ENCODE measurements at places on chromosomes 2 and 18.
A peak's percentile ranks its signal among the peaks of the same experiment; 100 is the strongest.

GRCh38 chr2:201298462-201299052, 38.2 kb downstream of the CASP8 start:
- DNase-seq, result no peak

DNA sequence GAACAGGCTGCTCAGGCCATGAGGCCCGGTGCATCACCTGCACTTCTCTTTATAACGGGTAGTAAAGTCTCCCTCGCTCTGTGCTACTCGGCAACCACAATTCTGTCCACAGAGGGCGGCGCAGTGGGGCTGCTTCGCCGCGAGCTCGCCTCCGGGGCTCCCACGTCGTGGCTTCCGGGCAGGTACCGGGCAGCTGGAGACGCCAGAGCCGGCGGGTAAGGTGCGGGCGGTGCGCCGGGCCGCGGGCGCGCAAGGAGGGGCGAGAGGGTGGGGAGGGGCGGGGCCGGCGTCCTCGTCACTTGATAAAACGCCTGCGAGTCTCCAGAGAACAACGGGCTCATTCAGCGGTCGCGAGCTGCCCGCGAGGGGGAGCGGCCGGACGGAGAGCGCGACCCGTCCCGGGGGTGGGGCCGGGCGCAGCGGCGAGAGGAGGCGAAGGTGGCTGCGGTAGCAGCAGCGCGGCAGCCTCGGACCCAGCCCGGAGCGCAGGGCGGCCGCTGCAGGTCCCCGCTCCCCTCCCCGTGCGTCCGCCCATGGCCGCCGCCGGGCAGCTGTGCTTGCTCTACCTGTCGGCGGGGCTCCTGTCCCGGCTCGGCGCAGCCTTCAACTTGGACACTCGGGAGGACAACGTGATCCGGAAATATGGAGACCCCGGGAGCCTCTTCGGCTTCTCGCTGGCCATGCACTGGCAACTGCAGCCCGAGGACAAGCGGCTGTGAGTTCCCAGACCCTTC, at the start of gene ITGA6:
Gene ITGA6 (plus strand): TSS at position 331 of the 734 bp plus-strand sequence.
- peak; percentile 83 for DNase-seq

- DNase-seq, result peak; percentile 21
Observed at GRCh38 chr2:72993147-72993932, 76.0 kb downstream of the EMX1 start.

- no peak for DNase-seq
Observed at GRCh38 chr2:180776921-180777320, 203.5 kb upstream of the UBE2E3 start.

DNA sequence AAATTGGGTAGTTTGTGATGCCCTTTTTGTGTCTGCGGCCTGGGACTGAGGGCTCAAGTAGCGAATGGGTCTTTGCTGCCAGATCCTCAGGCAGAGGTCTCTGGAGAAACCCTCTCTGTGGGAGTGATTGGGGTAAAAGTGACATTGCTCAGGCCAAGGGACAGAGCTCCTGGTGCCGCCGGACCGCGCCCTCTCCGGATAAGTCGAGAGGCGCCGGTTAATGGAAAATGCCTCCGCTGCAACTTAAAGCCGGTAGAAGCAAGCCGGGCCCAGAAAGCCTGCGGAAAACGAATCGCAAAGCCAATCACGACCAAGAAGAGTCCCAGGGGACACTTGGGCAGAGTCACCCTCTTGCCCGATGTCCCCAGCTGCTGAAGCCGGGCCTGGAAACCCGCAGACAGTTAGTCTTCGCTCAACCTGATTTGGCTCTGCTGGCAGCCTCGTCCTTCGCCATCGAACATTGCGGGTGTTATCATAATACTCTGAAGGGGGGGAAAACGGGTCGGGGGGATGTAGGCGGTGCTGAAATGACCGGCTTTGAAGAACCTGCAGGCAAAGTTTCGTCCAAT, 352 bp upstream of the HOXD12 start:
- no peak for DNase-seq

DNA sequence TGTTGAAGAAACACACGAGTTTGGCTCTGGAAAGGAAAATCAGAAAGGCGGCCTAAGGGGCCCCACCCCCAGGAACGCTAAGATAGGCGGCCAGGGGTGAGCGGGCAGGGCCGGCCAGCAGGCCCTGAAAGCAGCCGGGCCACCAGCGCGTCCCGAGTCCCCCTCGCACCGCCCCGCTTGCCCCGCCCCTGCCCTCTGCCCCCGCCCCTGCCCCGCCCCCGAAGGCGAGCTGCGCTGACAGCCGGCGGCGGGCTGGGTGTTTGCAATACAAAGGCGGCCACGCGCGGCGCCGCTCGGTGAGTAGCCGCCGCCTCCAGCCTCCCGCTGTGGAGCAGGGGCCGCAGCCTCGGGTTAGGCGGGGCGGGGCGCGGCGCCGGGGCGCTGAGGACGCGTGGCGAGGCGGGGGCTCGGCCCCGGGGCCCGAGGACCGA, at the start of gene LPIN1:
Gene LPIN1 (plus strand): TSS at position 257 of the 431 bp plus-strand sequence. CDS start 18,910 bp downstream, outside the sequence.
- peak; percentile 68 for DNase-seq

DNA sequence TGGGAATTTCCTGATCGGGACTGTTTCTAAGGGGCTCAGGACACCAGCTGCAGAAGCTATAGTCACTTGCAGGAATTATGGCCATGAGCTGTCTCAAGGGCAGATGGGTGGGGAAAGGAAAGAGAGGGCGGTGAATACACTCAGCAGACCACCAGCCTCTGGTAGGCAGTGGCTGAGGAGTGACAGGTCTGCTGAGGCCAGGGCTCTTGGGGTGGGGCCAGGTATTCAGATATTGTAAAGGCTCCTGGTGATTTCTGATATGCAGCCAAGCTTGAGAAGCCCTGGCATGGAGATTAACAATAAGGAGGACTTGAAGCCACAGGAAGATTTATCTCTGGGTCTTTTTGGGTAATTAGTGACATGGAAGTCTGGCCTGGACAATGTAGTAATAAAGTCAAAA, 145.3 kb upstream of the AQP4 start:
- no peak for DNase-seq

DNA sequence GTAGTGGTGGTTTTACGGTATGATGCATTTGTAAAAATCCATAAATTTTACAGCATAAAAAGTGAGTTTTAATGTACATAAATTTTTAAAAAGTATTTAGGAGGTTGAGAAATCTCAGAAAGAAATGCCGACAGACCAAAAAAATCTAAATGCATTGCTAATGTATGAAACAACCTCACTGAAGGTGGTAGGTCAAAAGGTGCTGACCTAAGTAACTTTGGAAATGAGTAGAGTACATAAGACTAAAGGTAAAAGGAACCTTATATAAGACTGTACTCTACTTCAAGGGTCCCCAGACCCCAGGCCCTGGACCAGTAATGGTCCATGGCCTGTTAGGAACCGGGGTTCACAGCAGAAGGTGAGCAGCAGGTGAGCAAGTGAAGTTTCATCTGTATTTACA, 163.4 kb downstream of the COL6A3 start:
- no peak for DNase-seq

DNA sequence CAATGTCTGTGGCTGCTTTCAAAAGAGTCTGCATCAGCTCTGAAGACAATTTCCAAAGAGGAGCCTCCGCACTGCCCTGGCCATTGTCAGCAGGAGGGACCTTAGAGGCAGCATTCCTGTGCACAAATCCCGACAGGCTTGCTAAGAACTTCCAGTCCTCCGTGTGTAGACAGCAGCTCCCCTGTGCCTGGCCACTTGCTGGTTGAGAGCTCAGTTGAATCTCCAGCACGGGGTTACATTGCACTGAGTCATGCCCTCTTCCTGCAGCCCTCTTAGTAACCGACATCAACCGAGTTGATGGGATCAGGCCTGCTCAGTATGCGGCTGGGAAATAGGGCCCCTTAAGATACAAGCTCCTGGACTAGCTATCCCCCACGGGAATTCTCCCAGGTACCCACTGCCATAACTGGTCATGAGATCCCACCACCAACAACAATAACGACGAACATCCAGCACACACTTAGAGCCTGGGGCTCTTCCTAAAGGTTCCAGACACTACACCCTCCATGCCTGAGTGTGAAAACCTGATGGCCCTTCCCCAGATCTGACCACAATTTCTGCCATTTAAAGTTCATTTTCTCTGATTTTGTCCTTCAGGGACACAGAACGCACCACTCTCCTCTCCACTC, 12.0 kb downstream of the ATP6V1B1 start:
- DNase-seq, result no peak

DNA sequence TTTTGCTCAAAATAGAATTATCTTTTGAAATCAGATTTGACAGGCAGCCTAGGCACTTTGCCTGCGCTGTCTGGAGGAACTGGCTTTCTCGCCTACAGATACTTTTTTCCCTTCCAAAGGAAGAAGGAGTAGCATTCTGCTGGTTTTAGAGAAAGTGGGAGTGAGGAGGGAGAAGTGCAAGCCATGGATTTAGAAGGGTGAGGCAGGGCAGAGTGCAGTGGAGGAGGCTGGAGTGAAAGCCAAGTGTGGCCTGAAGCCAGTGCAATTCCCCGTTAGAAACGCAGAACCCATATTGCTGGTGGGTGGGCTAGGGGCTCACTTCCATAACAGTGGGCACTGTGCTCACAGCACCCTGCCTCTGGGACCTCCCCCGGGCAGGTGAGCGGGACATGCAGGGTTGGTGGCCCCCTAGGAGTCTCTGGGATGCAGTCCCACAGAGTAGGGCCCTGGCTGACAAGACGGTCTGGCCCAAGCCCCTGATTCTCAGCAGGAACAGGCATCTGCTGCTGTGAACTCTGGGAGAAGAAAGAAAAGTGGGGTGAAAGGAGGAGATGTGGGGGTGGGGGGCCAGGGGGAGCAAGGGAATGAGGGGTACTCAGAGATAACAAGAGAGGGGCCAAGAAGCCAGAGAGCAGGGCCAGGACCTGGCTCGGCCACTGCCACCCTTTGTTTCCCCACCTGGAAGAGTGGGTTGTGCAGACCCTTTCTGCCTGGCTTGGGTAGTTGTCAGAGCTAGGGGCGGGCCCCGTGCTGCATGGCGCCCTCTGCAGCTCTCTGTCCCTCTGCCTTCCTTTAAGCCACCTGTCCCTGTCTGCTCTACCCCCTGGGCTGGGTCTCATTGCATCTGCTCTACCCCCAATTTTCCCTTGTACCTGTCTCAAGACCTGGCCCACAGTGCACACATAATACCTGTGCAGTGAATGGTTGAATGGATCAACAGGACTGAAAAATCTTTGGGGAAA, 273.5 kb upstream of the HS6ST1 start:
- DNase-seq, result no peak

DNA sequence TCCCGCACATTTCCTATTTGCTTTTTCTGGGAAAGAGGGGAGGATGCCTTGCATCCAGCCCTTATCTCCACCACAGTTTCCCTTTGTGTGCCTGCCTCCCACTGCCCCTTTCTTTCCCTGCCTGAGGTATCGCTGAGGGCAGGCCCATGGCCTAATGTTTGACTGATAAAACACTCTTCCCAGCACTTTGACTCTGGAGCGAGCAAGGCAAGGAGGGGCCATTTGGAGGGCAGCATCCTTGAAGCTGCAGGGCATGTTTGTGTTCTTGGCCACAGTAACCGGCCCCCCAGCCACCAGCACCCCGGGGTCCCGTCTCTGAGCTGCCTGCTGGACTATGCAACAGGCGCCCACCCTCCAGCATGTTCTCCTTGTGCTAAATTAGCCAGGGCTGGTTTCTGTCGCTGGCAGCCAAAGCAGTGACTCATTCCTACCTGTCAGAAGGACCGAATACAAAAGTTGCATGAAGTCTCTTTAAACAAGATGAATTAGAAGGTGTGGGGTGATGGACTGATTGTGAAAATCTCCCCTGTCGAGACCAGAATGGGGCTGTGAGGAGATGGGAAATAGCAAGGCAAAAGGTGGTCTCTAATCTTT, 50.7 kb downstream of the BCL2L11 start:
- DNase-seq, result no peak

DNA sequence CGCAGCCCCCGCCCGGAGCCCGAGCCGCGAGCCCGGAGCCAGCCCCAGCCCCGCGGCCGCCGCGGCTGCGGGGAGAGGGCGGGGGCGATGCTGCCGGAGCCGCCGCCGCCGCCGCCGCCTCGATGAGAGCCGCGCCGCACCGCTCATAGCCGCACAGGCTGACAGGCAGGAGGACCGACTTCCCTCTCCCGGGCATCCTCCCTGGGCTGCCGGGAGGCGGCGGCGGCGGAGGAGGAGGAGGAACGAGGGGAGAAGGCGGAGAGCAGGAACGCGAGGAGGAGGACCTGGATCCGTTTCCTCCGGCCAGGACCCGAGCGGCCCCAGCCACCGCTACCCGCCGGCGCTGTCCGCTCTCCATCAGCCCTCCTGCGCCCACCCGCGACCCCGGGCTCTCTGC, 370 bp downstream of the KLHL29 start:
- no peak for DNase-seq

DNA sequence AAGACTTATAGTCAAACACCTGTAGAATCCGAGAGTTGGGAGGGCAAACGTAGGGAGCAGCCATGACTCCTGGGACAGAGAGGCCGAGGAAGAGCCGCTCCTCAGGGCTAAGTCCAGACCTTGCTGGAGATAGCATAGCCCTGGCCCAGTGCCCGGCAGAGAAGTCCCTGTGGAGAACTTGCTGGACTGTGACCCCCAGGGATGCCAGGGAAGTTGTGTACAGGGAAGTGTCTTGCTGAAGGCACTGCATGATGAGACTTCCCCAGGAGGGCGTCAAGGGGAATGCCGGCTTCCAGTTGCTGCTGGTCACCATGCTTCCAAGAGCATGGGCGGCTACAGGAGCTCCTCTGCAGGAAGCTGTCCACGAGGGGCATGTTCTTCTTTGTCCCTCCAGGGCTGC, 8.6 kb upstream of the CNDP1 start:
- DNase-seq, result no peak

DNA sequence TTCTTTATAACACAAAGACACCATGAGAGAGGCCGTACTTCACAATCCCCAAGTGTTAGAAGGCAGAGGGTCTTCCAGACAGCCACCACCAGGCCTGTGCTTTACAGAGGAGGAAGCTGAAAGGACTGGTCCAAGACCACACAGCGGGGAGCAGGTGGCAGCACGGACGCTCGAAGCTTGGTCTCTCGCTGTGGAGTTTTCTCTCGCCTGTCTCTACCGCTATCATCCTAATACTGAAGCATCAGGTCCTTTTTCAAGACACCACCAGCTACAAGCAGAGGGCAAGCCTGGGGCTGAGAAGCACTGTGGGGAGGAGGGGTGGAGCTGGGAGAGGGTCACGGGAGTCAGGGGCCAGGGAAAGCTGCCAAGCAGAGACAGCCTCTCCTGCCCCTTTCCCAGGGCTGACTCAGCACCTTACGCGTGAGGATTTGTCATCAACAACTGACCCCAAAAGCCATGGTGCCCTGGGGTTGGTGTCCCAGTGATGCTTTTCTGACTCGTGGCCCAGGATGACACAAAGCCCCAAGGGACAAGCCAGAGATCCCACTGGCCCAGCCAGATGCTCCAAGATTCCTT, 31.9 kb upstream of the FOSL2 start:
- no peak for DNase-seq

DNA sequence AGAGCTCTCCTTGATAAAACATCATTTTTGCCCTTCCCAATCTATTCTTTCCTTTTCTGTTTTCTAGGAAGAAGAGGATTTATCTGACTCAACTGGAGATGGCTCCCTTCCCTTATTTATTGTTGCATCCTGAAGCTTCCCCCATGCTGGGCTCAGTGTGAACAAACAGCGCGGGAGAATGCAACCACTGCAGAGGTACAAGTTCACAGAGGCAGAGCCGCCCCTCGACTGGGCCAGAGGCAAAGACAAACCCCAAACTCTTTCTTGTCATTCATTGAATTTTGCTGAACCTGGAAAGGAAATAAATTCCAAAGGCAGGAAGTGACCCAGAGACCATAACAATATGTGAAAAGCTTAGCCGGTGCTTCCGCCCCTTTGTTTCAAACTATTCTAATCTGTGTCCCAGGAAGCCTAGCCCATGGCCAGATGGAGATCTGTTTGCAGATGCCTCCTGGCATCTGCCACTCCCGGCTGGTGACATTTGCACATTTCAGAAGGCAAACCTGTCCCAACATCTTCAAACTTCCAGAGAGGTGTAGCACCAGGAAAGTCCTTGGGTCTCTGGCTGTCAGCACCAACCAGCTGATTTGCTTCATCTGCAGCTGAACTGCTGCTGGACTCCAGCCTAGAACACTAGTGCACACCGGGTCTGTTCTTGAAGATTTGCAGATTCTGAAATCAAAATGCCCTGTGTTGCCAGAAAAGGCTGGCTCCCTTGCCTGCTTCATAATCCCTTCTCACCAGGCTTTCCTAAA, 79.4 kb upstream of the MAP4K3 start:
- no peak for DNase-seq
